ENCODE measurements at places on chromosomes 5 and 9. TPM values are rescaled to one million over a fixed set of nuclear protein-coding genes. Genes with fewer than 3 reads are reported as not detected.

GRAMD2B gene
- 1.3 TPM for total RNA-seq

DNM1 gene
- total RNA-seq = 106 TPM

CAMSAP1 gene
- total RNA-seq = 25.9 TPM

KIF12 gene
- 2.3 TPM for total RNA-seq

INSL6 gene
- not detected for total RNA-seq

ZNF462 gene
- 2.7 TPM for total RNA-seq

CARTPT gene
- not detected for total RNA-seq

ECM2 gene
- total RNA-seq = 0.11 TPM

PROB1 gene
- total RNA-seq = 0.12 TPM

PCDHA9 gene
- total RNA-seq = not detected

IL13 gene
- total RNA-seq = not detected

DCAF10 gene
- 12.7 TPM for total RNA-seq

IFNB1 gene
- not detected for total RNA-seq

LSM11 gene
- 3.6 TPM for total RNA-seq

TYRP1 gene
- total RNA-seq = not detected

F2RL1 gene
- 215 TPM for total RNA-seq

DDX31 gene
- total RNA-seq = 25.5 TPM

PHF24 gene
- 0.19 TPM for total RNA-seq

SOHLH1 gene
- not detected for total RNA-seq

WDR38 gene
- 0.07 TPM for total RNA-seq

TMEM215 gene
- total RNA-seq = not detected

ZNF367 gene
- 7.2 TPM for total RNA-seq

RALGPS1 gene
- 1.9 TPM for total RNA-seq

SLC36A3 gene
- total RNA-seq = not detected

BTNL8 gene
- not detected for total RNA-seq

FGF18 gene
- total RNA-seq = 4.8 TPM

PCDHA3 gene
- total RNA-seq = 0.90 TPM

TAF11L10 gene
- not detected for total RNA-seq

FBN2 gene
- total RNA-seq = 15.6 TPM

GPR150 gene
- total RNA-seq = 0.13 TPM

PAEP gene
- 0.32 TPM for total RNA-seq

ZNF454 gene
- not detected for total RNA-seq

SPINK7 gene
- not detected for total RNA-seq

SLC27A6 gene
- not detected for total RNA-seq

IFNA13 gene
- not detected for total RNA-seq

RBM22 gene
- total RNA-seq = 53.3 TPM

HRCT1 gene
- total RNA-seq = 0.18 TPM

BTNL3 gene
- not detected for total RNA-seq

NDUFS4 gene
- 103 TPM for total RNA-seq

CAMK2A gene
- total RNA-seq = 0.54 TPM

ANKDD1B gene
- total RNA-seq = not detected

ARHGAP26 gene
- 11.3 TPM for total RNA-seq

TEX48 gene
- total RNA-seq = not detected

WDR70 gene
- total RNA-seq = 14.7 TPM

PLCXD3 gene
- 0.21 TPM for total RNA-seq

PTAR1 gene
- 13.2 TPM for total RNA-seq

CDKN2B gene
- total RNA-seq = not detected

NR4A3 gene
- 1.6 TPM for total RNA-seq

Data from A549 treated with dexamethasone at 1 μM for 4 hours (cell line).